ENCODE measurements at places on chromosomes 11 and 22. TPM values are rescaled to one million over a fixed set of nuclear protein-coding genes. Genes with fewer than 3 reads are reported as not detected.

GRCh38 chr11:81840380-81840779 lies 893.3 kb downstream of the FAM181B start:
- no peak for DNase-seq

DNA sequence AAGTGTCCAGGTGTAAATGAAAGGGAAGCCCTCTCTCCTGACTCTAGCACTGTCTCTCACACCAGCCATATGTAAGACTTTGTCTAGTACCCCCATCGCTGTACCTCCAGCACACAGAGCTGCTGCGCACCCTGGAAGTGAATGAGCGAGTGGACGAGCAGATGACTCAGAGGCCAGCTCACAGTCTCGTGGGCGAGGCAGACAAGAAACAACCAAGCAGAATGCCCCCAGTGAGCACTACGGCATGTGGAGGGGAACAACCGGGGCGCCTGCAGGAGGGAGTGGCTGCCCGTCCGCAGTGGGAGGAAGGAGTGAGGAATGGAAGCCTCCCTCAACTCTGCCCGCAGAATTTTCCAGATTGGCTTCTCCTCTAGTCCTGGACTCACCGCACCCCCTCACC lies 46.4 kb downstream of the MCM5 start:
- DNase-seq: no peak

DNA sequence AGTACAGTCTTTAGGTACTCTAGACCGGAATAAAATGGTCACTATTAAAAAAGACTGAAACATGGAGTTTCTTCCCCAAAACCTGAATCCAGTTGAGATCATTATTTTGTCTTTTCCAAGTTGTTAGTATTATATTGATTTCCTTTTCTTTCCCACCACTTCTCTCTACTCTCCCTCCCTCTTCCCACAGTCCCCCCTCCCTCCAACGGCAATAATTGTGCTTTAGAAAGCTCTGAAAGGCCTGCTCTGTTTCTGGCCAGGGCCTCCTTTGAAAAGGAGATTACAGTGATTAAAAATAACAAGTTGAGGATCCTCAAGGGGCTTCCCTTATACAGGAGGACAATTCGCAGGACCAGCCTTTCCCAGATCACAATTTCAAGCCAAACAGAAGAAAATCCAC lies 3.5 kb downstream of the SPON1 start:
- no peak for DNase-seq

GRCh38 chr22:40326905-40327735 lies 19.2 kb upstream of the ADSL start:
- DNase-seq: no peak

GRCh38 chr11:43282607-43283440 lies 29.0 kb upstream of the API5 start:
- peak; percentile 63 for DNase-seq

GRCh38 chr11:46537537-46538295 lies 56.1 kb downstream of the AMBRA1 start:
- peak; percentile 84 for DNase-seq

GRCh38 chr22:49183826-49184216 lies 643.9 kb downstream of the BRD1 start:
- no peak for DNase-seq

GRCh38 chr11:74678041-74678440 lies 53.2 kb downstream of the CHRDL2 start:
- no peak for DNase-seq

DNA sequence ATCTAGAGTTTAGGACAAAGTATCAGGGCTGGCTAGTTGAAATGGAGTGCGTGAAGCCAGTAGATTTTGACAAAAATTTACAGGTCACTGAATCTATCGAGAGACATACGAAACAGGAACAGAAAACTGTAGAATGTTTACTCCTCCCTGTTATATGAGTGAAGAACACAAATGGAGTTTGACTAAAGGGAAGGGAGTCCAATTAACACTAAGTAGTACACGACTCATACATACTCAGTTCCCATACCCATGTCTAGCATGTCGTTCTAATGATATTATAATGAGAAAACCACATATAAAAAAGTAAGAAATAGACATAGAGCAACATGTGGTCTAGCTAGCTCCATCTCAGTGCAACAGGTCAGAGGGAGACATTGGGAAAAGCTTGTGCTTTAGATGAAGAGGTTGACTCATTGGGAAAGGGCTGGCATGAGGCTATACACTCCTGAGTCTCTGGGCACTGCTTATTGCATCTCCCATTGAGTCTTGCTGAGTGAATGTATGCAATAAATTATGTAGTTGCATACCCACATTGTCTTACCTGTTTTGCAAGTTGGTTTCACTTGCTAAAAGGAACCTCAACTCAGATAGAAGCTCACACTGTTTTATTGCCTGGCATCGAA lies 43.5 kb downstream of the CD44 start:
- DNase-seq: no peak

DNA sequence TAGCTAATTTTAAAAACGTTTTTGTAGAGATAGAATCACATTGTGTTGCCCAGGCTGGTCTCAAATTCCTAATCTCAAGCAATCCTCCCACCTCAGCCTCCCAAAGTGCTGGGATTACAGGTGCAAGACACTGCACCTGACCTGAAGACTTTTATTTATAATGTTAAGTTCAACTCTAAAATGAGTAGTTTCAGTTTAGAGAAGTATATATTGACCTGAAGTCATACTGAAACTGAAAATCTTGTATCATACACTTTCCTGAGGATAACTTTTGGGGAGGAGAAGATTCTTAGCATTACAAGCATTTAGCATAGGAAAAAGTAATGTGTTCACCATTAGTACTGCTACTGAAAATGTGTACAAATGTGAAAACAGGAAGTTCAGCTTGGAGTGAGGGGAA lies 249.3 kb downstream of the CASP12 start:
- no peak for DNase-seq

- no peak for DNase-seq
Measured at GRCh38 chr11:75561426-75562047, 516 bp upstream of the SERPINH1 start.

DNA sequence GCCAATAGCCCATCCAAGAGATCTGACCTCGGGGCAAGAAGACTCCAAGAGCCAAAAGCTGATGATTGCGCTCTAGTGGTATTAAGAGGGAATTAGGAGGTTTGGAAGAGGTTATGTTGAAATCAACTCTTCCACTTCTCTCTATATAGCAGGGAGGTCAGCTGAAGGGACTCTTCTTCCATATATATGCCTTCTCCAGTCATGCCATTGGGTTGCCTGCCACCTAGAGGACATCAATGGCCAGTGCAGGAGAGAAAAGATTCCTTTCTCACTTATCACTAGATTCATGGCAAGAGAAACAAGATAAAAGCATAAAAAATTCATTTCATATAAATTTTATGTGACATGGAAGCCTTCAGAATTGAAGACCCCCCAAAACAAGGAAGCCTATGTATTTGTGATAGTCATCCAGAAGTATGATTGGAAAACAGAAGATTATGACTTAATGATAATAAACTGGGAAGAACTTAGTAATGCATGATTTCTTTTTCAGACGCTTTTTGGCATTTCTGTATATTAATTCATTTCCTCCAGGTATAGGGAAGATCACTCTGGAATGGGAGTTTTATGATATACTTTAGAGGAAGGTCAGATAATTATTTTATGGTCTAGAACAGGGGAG lies 435.1 kb upstream of the DDI1 start:
- peak; percentile 1 for DNase-seq

DNA sequence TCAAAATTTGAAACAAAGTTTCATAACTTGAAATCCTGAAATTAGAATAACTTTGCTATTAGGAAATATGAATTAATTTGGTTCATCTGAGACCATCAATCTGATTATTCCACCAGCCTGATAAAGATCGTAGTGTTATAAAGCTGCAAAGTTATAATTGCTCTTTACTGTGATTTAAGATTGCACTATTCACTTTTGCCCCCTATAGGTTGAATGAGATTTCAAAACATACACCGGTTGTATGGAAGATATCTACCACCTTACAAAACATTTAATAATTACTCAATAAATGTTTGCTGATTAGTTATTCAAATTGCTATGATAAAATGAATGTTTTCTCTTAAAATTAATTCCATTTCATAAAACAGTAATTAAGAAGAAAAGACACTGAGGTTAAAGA lies 26.1 kb downstream of the APIP start:
- no peak for DNase-seq

GRCh38 chr11:14774721-14775120 lies 117.3 kb downstream of the CYP2R1 start:
- DNase-seq: no peak

DNA sequence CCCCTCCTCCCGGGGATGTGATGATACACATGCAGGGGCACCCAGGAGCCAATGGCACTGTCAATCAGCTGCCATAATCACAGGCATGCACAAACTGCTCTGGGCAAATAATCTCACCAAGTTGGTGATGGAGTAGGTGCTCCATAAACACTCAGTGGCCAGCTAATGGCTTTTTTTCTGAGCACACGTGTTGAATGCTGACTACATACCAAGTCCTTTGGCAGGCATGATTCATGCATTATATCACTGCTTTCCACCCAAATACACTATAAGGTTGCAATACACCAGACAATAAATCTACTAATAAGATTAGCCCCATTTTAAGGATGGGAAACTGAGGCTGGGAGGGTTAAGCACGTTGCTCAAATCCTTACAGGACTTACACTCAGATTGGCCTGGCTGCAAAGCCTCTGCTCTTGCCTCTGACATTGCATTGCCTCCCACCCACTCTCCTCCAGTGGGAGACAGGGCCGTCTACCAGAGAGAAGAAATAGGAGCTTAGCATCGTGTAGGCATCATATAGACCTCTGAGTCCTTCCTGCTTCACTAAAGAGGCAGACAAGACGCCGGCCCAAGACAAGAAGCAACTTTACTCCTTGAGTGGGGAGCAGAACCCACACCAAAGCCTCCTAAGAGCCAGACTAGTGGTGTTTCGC lies 32.7 kb upstream of the ACCSL start:
- DNase-seq: no peak

- no peak for DNase-seq
Measured at GRCh38 chr11:14306481-14306880, 52.5 kb downstream of the RRAS2 start.

- DNase-seq: peak; percentile 23
Measured at GRCh38 chr22:50691521-50691920, 18.9 kb downstream of the SHANK3 start.

- peak; percentile 15 for DNase-seq
Measured at GRCh38 chr11:19349340-19350025, 108.7 kb upstream of the E2F8 start.

- peak; percentile 80 for DNase-seq
Measured at GRCh38 chr11:130861902-130862860, 54.1 kb downstream of the SNX19 start.

DNA sequence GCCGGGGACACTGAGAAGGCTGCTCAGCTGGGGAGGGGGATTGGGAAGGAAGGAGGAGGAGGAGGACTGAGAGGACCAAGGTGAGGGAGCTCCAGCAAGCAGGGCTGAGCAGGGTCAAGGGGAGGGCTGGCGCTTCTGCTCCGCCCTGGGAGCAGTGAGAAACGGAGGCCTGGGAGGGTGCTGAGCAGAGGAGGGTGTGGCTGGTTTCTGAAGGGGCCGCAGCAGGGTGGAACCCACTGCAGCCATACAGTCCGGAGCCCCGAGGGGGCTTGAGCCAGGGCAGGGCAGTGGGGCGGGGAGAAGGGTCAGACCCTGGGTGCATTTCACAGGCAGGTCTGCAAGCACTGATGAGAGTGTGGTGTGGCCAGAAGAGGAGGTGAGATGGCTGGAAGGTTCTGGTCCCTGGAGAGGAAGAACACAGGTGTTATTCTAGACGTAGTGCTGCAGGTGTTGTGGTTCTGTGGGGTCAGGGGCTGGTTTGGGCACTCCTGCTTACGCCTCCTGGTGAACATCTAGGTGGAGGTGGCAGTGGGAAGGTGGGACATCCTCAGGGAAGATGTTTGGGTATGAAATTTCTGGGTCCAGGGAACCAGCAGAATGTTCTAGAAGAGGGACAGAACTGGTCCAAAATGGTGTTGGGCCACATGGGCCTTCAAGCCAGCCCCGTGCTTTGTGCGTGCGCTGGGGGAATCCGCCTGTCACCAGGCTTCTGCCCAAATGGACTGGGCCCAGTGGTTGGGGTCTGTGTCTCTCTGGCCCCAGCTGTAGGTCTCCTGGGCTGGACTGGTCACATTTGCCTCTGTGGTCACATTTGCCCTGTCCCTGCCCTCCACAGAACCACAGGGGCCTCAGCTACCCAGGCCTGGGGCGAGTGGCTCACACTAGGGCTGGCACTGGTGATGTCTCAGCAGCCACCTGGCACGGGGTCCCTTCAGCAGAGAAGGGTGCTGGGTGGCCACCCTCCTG lies 714.7 kb downstream of the BRD1 start:
- no peak for DNase-seq

DNA sequence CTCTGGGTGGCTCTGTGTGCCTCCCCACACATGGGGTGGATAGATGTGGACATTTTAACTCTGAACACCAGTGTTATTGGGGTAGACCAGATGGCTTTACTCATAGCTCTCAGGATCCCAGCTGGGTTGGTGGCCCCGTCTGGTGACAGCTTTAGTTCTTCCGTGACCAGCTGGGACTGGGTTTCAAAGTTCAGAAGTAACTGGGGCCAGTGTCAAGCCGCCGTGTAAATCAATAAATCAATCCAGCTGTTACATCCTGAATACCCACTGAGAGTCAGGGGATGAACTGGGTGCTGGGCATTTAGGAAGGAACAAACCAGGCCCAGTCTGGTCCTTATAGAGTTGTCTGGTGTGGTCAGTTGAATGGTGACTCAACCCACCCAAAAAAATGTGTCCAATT lies 269.4 kb downstream of the CTTN start:
- DNase-seq: no peak

DNA sequence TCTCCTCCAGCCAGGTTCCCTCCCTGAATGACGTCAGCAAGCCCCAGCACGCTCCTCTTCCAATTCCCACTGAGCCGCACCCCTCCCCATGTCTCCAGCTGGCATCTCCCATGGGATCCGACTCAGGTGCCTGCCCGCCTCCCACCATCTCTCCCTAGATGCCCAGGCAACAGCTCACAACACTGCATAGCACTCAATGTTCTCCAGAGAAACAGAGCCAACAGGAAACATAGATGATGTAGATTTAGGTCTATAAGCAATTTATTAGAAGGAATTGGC lies 532.3 kb downstream of the BRD1 start:
- DNase-seq: no peak

DNA sequence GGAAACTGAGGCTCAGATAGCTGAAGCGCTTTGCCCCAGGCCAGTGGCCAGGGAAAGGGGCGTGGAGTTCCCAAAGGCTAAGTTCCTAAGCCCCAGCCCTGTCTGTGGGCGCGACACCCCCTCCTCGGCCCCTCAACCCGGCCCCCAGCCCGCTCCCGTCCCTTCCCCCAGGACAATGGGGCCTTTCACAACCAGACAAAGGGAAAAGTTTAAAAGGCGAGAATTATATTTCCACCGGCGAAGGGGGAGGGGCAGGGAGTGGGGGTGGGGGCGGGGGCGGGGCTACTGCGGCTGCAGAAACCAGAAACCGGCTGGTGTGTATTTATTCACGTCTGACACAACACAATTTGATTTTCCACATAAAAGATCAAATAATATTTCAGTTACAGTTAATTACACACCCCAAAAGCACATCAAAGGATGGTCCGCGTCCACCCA lies 192.1 kb downstream of the MN1 start:
- DNase-seq: no peak

Gene CYP2D6
- total RNA-seq: 2.5 TPM

Gene OR8A1
- total RNA-seq: not detected

Gene PRR5
- 20.8 TPM for total RNA-seq

Gene INS
- not detected for total RNA-seq

Gene CARNS1
- 0.18 TPM for total RNA-seq

Gene UCP2
- 10.5 TPM for total RNA-seq
